Small intestine (tissue), 16 donors: ENCODE measurements at places on chromosomes 16 and 17. TPM values are rescaled to one million over a fixed set of nuclear protein-coding genes. Genes with fewer than 3 reads are reported as not detected.

DNA sequence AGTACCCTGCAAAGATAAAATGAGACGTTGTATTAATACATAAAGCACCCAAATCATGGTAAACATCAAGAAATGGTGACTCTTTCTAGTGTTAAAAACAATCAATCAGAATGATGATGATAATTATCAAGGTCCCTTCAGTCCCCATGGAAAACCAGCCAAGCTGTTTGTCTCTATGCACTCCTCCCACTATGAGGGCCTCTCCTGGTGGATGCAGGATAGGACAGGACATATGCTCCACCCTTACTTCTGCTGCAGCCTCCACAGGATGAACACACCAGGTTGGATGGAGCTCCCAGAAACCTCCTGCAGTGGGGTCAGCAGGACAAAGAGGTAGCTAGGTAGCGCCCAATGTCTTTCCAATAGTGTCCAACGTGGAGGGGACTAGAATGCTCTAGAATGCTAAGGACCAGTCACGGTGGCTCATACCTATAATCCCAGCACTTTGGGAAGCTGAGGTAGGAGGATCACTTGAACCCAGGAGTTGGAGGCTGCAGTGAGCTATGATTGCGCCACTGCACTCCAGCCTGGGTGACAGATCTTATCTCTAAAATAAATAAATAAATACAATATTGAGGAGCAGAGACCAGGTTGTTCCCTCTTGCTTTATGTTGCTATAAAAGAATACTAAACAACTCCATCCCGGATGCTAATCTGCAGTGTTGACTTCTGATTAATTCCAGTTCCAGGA is 9.9 kb upstream of the KDM8 start:
- no peak overlapping the region for H3K27ac ChIP-seq
- no peaks in the 10 kb centered on the region for H3K4me1 ChIP-seq
- H3K4me3 ChIP-seq = no peak overlapping the region
- H3K36me3 ChIP-seq = no peaks in the 10 kb centered on the region
- no peaks in the 10 kb centered on the region for H3K27me3 ChIP-seq

DNA sequence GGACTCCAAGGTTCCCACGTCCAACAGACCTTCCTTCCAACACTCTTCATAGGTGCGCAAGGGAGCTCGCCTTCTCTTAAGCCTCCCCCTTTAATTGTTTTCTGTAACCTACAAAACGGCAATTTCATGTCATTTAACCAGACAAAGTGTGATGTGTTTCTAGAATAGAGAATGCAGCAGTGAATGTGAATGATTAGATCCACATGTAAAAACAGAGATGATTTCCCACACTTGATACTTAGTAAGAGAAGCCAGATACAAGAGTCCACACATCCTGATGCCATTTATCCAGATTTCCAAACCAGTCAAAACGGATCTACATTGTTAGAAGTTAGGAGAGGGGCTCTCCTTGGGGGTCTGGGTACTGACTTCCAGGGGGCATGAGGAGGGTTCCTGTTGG is 89.3 kb downstream of the IRF8 start:
- DNase-seq = no peak
- peaks cover 6% of the 10 kb centered on the region for H3K4me1 ChIP-seq
- no peaks in the 10 kb centered on the region for H3K27me3 ChIP-seq

- H3K4me1 ChIP-seq = peaks cover 2% of the 10 kb centered on the region
- H3K36me3 ChIP-seq = peaks cover 12% of the 10 kb centered on the region
- no peak overlapping the region for H3K4me3 ChIP-seq
- H3K27ac ChIP-seq = peak overlapping the region; percentile 90
- no peaks in the 10 kb centered on the region for H3K27me3 ChIP-seq
Observed at GRCh38 chr17:1073241-1073962, 76.5 kb downstream of the TIMM22 start.

- H3K27ac ChIP-seq = peak within 1 kb of the TSS; percentile 50
- peaks cover 48% of the 10 kb centered on the region for H3K4me1 ChIP-seq
- DNase-seq = peak; percentile 65
- no peak within 1 kb of the TSS for H3K4me3 ChIP-seq
- H3K27me3 ChIP-seq = no peaks in the 10 kb centered on the region
- H3K36me3 ChIP-seq = no peaks in the 10 kb centered on the region
Observed at GRCh38 chr17:28370035-28370743, at the start of gene VTN. Gene VTN (minus strand): TSS chr17:28370307. CDS start chr17:28370203, 104 bp downstream.

DNA sequence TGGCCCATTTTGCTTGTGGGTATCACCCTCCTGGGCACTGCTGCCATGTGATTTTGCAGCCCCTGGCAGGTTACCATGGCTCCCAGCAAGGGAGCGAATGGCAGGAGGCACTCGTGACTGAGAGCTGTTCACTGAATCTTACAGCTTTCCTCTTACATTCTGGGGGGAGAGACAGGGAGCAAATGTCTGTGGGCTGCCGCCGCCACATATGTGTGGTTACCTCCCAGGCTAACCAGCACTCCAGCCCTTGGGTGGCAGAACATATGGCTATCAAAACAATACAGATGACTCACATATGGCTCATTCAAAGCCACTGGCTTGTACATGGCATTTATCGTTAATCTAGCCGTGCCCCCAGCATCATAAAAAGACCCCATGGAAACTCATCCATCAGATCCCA is 19.8 kb downstream of the GTF3C1 start:
- no peak overlapping the region for H3K27ac ChIP-seq
- H3K27me3 ChIP-seq = no peaks in the 10 kb centered on the region
- no peak for DNase-seq
- no peaks in the 10 kb centered on the region for H3K4me1 ChIP-seq
- peaks cover 80% of the 10 kb centered on the region for H3K36me3 ChIP-seq

- H3K4me3 ChIP-seq = no peak overlapping the region
- DNase-seq = no peak
- H3K27ac ChIP-seq = no peak overlapping the region
- H3K27me3 ChIP-seq = no peaks in the 10 kb centered on the region
Observed at GRCh38 chr17:57649731-57650484, 95.2 kb downstream of the CCDC182 start.

DNA sequence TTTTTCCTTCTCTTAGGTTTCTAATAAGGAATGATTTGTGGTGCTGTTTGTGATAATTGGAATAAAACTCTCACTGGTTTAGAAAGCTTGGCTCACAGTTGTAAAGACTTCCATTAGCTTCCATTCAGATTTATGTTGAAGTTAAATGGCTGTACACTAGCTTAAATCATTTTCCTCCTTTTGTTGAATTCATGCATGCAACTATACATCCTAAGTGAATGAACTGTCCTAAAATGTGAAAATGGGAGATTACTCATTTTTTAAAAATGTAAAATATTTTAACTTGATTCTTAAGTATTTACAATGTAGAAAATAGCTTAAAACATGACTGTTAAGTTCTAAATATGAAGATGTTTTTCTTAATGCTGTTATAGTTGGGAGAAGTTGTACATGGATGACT is 15.2 kb downstream of the PRKCA start:
- no peak for DNase-seq
- H3K36me3 ChIP-seq = no peaks in the 10 kb centered on the region
- H3K27ac ChIP-seq = no peak overlapping the region
- no peaks in the 10 kb centered on the region for H3K27me3 ChIP-seq

GRCh38 chr17:27526604-27527002 is 70.4 kb downstream of the KSR1 start:
- peaks cover 2% of the 10 kb centered on the region for H3K36me3 ChIP-seq
- H3K4me1 ChIP-seq = peaks cover 44% of the 10 kb centered on the region
- H3K27ac ChIP-seq = peak overlapping the region; percentile 5
- DNase-seq = peak; percentile 48
- H3K4me3 ChIP-seq = no peak overlapping the region

- DNase-seq = no peak
- no peaks in the 10 kb centered on the region for H3K36me3 ChIP-seq
- no peak overlapping the region for H3K4me3 ChIP-seq
- no peaks in the 10 kb centered on the region for H3K4me1 ChIP-seq
- no peak overlapping the region for H3K27ac ChIP-seq
Observed at GRCh38 chr16:47036201-47036600, 62.7 kb upstream of the DNAJA2 start.

DNA sequence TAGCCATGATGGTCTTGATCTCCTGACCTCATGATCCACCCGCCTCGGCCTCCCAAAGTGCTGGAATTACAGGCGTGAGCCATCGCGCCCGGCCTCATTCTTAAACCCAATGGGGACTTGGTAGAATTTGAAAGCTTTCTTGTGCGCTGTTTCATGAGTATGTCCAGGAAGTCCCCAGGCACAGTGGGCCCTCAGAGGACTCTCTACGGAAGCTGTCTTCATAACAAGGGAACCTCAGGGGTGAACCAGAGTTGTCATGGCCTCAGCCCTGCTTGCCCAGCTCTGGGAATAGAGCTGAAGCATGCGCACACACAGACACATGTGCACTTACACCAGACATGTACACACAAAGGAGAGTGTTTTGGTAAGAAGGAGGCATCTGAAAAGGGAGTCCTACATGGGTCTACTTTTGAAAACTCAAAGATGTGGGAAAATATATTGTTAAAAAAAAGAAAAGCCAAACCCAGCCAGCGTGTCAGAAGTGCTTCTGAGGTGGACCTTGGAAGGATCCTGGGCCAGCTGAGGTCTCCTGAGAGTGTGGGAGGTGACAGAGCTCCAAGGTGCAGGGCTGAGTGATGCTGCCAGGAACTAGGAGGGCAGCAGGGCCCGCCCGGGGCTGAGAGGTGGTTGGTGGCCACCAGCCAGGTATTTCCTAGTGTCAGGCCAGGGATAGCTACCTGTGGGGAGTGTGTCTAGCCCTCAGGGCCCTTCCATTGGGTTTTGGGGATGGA is 54.6 kb downstream of the EPN2 start:
- DNase-seq = no peak
- peaks cover 49% of the 10 kb centered on the region for H3K36me3 ChIP-seq
- no peak overlapping the region for H3K4me3 ChIP-seq
- H3K27me3 ChIP-seq = no peaks in the 10 kb centered on the region
- no peaks in the 10 kb centered on the region for H3K4me1 ChIP-seq
- H3K27ac ChIP-seq = no peak overlapping the region

DNA sequence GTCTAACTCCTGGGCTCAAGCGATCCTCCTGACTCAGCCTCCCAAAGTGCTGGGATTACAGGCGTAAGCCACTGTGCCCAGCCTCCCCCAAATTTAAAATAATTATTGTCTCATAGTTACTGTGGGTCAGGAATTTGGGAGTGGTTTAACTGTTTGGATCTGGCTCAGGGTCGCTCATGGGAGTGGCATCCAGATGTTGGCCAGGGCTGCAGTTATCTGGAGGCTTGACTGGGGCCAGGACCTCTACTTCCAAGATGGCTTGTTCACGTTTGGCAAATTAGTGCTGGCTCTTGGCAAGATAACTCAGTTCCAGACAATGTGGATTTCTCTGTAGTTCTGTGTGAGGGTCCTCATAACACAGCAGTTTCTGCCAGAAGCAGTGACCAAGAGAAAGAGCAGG is 8.0 kb downstream of the TEN1 start:
- peaks cover 5% of the 10 kb centered on the region for H3K36me3 ChIP-seq
- no peak for DNase-seq
- H3K27me3 ChIP-seq = no peaks in the 10 kb centered on the region
- peaks cover 3% of the 10 kb centered on the region for H3K4me1 ChIP-seq
- H3K4me3 ChIP-seq = no peak overlapping the region

GRCh38 chr17:32739722-32740121 is 137.2 kb downstream of the MYO1D start:
- H3K4me1 ChIP-seq = no peaks in the 10 kb centered on the region
- peaks cover 10% of the 10 kb centered on the region for H3K36me3 ChIP-seq
- DNase-seq = no peak

DNA sequence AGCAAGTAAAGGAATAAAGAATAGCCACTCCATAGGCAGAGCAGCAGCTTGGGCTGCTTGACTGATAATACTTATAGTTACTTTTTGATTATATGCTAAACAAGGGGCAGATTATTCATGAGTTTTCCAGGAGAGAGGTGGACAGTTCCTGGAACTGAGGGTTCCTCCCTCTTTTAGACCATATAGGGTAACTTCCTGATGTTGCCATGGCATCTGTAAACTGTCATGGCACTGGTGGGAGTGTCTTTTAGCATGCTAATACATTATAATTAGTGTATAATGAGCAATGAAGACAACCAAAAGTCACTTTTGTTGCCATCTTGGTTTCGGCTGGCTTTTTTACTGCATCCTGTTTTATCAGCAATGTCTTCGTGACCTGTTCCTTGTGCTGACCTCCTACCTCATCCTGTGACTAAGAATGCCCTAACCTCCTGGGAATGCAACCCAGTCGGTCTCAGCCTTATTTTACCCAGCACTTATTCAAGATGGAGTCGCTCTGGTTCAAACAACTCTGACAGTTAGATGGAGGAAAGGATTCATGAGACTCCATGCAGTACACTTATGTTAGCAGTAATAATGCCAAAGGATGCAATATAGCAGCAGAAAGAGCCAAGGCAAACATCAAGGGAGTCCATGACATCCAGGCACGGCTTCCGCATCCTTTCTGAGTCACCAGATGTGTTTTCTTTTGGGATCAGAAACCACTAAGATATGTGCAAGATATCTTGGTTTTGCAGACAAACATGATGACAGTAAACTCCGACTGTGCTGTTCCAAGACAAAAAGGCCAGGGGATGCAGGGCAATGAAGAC is 55.8 kb upstream of the B4GALNT2 start:
- no peaks in the 10 kb centered on the region for H3K36me3 ChIP-seq
- no peak overlapping the region for H3K27ac ChIP-seq
- H3K4me1 ChIP-seq = no peaks in the 10 kb centered on the region
- no peak overlapping the region for H3K4me3 ChIP-seq
- no peak for DNase-seq

The TBX21 gene
- 0.45 TPM for polyA plus RNA-seq

The MT4 gene
- polyA plus RNA-seq = not detected

The CDH5 gene
- 0.45 TPM for polyA plus RNA-seq

The CACNA1H gene
- 0.22 TPM for polyA plus RNA-seq

The TEDC2 gene
- polyA plus RNA-seq = 4.9 TPM

The ADAD2 gene
- not detected for polyA plus RNA-seq

The CLEC19A gene
- not detected for polyA plus RNA-seq

The CD19 gene
- polyA plus RNA-seq = not detected

The SHISA6 gene
- 0.04 TPM for polyA plus RNA-seq

The BAIAP3 gene
- 10.5 TPM for polyA plus RNA-seq

The SGCA gene
- not detected for polyA plus RNA-seq

The RAMP2 gene
- 27.2 TPM for polyA plus RNA-seq
